BJ (cell line): ENCODE measurements at places on chromosomes 3 and 15. TPM values are rescaled to one million over a fixed set of nuclear protein-coding genes. Genes with fewer than 3 reads are reported as not detected.

The ANKRD34C gene
- polyA plus RNA-seq = not detected in 2 replicates

The C2CD4A gene
- polyA plus RNA-seq = not detected in 2 replicates

The ATP10A gene
- polyA plus RNA-seq = 20.4 and 28.0 TPM in 2 replicates

The MYD88 gene
- 28.4 and 45.6 TPM in 2 replicates for polyA plus RNA-seq

The ASB14 gene
- polyA plus RNA-seq = not detected in 2 replicates

The EFCC1 gene
- not detected in 2 replicates for polyA plus RNA-seq

- DNase-seq = no peak
Observed at GRCh38 chr3:195763076-195763830, 42.5 kb downstream of the MUC20 start.

DNA sequence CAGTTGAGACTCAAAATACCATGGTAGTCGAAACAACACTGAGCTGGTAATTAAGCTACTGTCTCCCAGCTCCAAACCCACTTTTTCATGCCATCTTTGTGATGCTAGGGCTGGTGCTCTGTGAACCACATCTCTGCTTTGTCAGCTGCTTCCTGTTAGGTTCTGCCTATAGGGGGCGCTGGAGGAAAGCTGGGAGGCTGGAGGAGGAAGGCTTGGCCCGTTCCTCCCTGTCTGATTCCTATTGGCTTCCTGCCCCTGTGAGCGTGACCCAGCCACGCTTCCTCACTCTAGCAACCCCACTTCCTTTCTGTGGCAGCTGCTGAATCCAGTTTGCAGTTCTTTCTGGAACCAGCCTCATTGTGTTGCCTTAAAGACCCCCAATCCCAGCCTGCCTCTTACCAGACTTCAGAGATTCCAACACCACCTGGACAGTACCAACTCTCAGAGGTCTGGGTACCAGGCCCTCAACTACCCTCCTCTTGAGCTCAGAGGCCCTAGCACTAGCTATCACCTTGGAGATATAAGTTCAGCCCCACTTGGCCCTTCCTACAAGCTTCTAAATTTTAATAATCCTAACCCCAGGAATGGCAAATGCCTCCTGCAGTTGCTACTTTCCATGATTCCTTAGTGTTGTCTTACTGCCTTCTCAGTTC lies 120.9 kb downstream of the ERC2 start:
- no peak for DNase-seq

DNA sequence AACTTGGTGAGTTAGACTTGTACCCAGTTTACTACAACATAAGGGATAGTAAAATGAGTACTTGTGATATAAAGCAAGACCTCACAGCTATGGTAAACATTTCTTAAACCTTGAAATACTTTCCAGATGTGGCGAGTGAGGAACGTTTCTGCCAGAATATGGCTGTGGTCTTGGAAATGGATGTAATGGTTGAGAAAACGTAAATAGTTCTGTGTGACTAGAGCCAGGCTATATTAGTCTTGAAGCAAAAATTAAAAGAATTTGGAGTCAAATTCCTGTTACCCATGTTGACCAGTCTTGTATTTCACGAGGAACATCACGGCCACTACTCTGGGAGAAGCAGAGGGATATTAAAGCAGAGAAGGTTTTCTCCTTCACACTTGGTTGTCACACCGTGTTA lies 15.3 kb downstream of the OR4F15 start:
- DNase-seq = peak; percentile 75

- no peak for DNase-seq
Observed at GRCh38 chr3:35744419-35744818, 105.1 kb downstream of the ARPP21 start.

DNA sequence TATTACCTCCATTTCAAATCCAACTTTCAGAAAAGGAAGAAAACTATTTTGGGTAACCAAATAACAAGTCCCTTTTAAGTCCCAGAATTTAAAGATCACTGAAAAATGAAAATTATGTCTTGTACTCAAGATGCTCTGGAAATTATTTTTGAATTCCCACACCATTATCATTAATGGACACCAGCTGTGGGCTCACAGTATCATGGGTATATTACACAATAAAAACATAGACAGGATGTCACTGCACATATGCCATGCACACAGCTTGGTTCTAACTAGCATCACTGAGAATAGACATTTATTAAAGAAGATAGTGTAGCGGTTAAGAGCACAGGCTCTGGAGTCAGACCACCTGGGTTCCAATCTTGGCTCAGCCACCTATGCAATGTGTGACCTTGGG lies 130.4 kb downstream of the FRMD5 start:
- DNase-seq = no peak

DNA sequence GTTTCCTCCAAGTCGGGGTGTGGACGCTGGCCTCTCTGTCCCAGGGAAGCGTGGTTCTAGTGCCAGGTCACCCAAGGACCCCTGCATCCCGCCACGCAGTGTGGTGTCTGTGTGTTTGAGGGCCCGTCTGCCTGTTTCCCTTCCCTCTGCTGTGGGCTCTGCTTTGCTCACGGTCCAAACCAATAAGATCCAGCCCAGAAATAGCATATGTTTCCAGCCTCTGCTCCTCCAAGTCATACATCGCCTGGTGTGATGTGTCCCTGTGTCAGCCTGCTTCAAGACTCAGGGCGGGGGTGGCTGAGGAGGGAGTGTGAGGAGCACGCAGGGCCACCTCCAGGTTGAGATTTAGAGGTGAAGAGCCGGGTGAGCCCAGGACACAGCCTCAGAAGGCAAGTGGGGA lies 21.9 kb upstream of the RPL29 start:
- no peak for DNase-seq

DNA sequence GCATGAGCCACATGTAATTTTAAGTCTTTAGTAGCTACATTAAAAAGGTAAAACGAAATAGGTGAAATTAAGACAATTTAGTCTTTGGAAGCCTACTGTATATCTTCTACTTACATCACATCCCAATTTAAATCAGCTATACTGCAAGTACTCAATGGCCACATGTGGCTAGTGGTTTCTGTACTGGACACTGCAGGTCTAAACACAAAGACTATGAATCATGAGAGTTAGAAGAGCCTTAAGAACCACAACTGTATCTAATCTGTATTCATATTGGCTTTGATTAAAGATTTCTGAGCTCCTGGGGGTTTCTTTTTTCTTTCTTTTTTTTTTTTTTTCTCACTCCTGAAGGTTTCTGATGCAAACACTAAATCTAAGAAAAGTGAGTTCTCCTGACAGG lies 2.3 kb upstream of the EIF1B start:
- no peak for DNase-seq

- no peak for DNase-seq
Observed at GRCh38 chr3:8727605-8728512, 5.7 kb upstream of the CAV3 start.

GRCh38 chr15:72037321-72037720 lies 80.6 kb downstream of the MYO9A start:
- no peak for DNase-seq

DNA sequence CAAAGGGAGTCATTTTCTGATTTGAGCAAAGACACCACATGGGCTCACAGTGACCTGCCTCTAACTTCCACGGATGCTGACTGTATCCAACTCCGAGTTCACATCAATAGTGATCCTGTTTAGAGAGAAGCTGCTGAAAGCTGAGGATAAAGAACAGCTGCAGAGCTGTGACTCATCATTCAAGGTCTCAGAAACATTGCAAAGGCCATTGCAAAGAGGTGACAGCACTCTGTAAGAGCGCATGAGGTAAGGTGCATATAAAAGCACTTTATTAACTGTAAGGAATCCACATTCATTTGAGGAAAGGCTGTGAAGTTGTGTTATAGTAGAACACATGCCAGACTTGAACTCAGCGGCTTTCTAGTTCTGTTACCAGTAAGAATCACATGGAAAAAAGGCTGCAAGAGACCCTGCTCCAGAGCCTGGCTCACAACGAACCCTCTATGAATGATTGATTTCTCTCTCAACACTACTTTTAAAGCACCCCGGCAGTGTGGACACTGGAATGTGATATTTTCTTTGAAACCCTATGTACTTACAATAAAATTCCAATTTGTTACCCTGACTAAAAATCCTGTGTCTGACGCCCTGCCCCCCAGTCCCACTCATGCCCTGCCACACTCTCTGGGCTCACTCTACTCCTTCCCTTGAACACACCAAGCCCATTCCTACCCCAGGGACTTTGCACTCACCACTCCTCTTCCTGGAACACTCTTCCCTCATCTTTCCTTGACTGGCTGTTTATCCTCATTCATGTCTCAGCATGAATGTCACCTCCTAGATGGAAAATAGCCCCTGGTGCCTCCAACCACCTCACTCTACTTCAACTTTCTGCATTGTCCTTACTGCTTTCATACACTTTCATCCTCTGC lies 111.2 kb downstream of the LSM3 start:
- DNase-seq = peak; percentile 94

GRCh38 chr3:42830437-42831320 lies 21.4 kb downstream of the ACKR2 start:
- DNase-seq = no peak

- DNase-seq = no peak
Observed at GRCh38 chr3:111070772-111071256, 802 bp upstream of the NECTIN3 start.

- no peak for DNase-seq
Observed at GRCh38 chr3:14484741-14485140, 55.4 kb downstream of the GRIP2 start.

GRCh38 chr3:58835086-58835485 lies 168.5 kb upstream of the FAM3D start:
- no peak for DNase-seq

- no peak for DNase-seq
Observed at GRCh38 chr15:23687143-23687470, at the start of gene NDN. TSS of gene NDN (minus strand) at chr15:23687305. CDS start at chr15:23687217, 88 bp downstream.

DNA sequence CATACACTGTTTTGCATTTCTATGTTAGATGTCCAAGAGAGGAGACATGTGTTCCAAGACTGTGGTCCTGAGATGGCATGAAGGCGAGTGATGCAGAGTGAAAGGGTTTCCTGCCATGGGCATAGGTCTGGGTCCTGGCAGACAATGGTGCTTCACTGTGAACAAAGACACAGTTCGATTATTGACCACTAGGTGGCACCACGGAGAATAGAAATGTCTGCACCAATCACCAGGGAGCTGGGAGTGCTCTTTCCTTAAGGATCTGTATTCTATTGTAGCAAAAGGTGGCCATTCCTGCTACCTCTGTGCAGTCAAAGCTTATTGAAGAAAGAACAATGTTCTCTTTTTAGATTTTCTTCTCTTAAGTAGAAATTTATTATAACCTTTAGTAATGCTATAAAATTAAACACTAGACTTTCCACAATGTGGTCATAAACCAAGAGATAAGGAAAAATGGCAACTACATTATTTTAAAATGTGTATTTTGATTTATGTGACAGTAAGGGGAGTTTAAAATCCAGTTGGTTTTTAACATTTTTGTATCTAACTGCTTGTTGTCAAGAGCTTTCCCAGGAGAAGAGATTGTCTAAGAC lies 88.7 kb downstream of the GABRG3 start:
- no peak for DNase-seq

GRCh38 chr3:67783281-67784250 lies 129.2 kb upstream of the SUCLG2 start:
- peak; percentile 2 for DNase-seq

- no peak for DNase-seq
Observed at GRCh38 chr3:119221779-119222320, 18.8 kb downstream of the B4GALT4 start.

DNA sequence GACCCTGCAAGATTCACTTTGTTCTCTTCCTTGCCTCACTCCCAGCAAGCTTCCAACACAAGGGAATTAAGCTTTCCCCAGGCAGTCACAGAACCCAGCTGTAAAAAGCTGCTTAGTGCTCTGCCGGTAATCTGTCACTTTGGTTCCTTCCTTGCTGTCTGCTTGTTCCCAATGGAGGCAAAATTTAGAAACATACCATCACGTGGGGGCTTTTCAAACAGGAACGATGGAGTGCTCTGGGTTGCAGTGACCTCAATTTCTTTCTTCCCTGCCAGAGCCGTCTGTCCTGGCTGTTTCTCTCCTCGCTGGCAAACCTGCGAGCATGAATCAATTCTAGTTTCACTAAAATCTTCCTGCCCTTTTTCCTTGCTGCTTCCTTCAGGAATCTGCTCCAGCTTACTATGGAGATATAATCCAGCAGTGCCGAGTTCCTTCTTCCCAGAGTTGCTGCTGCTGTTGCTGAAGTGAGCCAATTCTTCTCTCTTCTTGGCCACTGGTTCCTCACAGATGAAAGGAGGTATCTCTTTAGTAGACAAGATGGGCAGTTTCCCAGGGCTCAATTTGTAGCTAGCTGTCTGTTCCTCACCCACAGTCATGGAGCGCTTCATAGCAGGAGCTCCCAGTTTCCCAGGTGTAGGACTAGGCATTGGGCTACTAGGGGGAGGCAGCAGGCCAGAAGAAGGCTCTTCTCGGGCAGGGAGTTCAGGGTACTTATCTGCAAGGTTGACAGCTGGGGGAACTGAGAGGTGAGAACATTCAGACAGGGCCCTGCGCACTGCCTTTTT lies 88.1 kb downstream of the DHX30 start:
- no peak for DNase-seq

GRCh38 chr15:66865622-66866611 lies 163.9 kb downstream of the SMAD6 start:
- no peak for DNase-seq

GRCh38 chr3:27208961-27209616 lies 160.1 kb downstream of the NEK10 start:
- no peak for DNase-seq
